ENCODE measurements at places on chromosomes 16 and 17.

GRCh38 chr16:4576008-4576407, 19.9 kb downstream of the C16orf96 start:
- no peak for DNase-seq

GRCh38 chr17:67281053-67281452, 36.1 kb upstream of the HELZ start:
- no peak for DNase-seq

DNA sequence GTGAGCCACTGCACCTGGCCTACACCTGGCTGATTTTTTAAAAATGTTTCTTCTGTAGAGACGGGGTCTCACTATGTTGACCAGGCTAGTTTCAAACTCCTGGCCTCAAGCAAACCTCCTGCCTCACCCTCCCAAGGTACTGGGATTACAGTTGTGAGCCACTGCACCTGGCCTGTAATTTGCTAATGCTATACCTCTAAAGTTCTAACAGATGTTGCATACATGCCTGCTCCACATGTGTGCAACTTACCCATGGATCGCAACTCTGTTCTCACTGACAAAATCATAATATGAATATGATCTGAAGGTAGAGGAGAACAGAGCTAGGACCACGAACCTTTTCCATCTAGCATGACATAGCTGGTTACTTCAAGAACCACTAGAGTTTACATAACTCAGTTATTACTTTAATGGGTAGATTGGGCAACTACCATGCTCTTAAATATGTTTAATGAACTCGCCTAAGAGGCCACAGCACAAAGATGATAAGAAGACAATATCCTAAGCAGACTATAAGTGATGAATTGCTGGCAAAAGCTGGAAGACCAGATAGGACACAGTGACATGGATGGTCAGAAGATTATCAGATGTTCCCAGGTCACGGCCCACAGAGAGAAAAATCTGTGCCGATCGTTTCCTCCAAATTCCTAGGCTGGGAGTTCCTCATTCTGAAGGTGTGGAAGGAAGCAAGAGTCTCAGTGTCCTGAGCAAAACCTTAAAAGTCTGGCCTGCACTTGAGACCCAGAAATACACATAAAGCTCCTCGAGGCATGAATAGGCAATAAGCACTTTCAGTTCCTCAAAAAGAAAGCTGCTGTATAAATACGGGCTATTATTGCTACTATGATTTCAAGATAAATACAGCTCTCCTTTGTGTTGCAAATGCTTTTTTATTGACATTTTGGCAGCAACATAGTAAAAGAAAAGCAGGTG, 53.6 kb upstream of the ICAM2 start:
- peak; percentile 61 for DNase-seq

DNA sequence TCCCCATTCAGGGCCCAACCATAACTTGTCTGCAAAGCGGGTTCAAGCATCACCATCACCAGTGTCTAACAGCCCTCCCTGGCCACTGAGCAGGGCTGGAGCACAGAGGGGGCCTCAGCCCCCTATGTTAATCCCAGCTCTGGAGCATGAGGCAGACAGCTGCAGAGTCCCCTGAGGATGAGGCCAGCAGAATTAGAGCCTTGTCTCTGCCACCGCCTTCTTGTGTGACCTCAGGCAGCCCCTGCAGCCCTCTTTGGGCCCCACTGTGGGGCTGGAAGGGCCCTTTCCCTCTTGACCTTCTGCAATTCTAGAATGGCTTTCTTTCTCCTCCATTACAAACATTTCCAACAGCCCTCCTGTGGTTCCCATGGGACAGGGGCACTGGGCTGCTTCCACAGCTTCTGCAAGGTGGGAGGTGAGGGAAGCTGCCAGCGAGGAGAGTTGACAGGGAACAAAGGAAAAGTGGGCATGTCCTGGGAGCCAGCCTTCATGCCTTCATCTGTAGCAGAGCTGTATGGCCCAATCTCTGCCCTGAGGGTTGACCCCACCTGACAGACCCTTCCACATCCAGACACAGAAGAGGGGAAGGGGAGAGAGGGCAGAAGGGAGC, 65.7 kb downstream of the TMEM132E start:
- DNase-seq, result no peak

DNA sequence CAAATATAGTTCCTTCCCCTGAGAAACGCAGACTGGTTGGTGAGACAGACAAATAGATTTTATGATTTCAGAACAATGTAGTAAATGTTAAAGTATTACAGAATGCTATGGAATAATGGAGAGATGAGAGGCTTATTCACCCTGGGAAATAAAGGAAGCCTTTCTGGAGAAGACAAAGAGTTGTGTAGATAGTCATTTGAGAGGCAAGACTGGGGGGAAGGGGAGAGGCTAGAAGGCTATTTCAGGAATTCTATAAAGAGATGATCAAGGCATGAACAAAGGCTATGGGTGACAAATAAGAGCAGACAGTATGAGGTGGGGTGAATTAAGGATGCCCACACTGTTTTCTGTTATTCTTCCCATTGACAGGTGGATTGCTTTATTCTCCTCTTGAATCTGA, 211.4 kb downstream of the GRIN2A start:
- no peak for DNase-seq

- DNase-seq, result no peak
Observed at GRCh38 chr16:31085411-31085810, 3.3 kb downstream of the PRSS53 start.

GRCh38 chr16:80739523-80739922, 64.9 kb downstream of the CDYL2 start:
- DNase-seq, result no peak

DNA sequence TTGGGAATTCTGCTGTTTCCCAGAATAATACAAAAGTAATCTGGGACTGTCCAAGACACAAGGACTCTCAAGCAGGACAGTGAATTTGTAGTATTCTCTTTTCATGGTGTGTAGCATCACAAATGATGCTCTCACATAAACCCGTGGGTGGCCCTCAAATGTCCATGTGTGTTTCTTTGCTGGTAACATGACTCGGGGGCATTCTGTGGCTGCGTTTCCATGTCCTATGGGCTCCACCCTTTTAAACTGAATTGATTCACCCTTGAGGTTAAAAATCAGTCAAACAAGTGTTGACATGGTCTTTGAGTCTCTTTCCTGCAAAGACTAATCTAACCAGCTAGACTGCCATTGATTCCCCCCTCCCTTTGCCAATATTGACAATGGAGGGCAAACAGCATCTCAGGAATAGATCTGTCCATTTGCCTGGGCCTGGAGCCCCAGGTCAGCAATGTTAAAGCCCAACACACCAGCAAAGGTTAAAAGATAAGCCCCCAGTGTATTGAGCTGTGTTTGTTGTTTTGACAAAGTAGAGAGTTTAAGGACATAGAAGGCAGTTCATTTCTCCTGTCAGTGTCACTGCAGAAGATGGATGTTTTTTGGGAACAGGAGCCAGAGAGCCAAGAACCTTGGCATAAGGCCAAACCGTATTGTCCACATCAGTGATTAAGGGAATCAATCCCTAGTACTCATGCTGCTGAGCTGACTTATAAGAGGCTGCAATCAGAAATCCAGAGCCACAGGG, 117.1 kb upstream of the COX10 start:
- no peak for DNase-seq

- DNase-seq, result peak; percentile 91
Observed at GRCh38 chr16:2969545-2970521, 685 bp downstream of the PAQR4 start.

DNA sequence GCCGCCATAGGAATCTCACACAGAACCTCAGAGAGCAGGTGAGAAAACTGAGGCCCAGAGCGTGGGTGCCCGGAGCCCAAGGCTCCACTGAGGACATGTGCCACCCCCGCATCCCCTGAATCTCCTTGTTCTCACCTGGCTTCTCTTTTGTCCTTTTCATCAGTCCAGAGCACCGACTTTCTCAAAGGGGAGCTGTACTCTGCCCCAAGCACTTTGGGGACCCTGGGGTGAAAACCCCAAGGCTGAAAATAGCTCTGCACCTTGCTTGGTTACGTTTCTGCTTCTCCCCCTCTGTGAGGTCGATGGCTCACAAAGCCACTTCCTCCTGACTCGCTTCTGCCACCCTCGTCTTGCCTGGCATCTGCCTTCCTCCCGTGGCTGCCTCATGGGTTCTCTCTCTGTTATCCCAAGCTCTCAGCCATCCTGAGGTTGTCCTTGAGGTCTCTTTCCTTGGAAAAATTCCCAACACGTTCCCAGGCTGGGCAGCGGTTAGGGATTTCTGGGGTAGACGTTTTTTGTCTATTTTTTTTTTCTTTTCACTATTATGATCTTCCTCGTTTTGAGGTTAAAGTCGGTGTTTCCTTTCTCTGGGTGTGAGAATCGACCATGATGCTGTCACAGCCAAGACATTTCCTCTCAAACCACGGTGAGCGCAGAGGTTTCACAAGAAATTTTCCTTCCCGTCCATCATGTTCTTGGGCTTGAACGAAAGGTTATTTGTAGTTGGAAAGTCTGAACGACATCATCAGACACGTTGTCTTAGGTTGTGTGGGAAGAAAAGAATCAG, 37.2 kb downstream of the IRF8 start:
- peak; percentile 20 for DNase-seq

GRCh38 chr16:51337662-51338061, 186.6 kb upstream of the SALL1 start:
- no peak for DNase-seq

DNA sequence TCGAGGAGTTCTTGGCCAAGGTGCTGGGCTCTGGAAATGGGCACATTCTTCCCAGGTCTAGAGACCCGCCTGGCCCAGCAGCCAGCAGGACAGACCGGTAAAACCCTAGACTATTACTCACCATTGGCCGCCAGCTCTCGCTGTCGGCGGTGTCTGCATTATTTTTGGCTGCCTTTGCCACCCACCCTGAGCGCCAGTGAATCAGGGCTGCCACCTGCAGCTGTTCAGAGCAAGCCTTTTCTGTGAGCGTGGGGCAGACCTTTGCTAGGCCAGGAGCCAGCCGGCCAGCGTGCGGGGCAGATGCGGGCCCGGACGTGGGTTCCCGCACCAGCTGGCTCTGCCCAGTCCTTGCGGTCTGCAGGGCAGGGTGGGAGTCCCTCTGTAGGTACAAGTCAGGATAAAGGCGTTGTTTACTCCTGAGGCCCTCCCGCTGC, 15.8 kb upstream of the CLEC18A start:
- DNase-seq, result no peak

DNA sequence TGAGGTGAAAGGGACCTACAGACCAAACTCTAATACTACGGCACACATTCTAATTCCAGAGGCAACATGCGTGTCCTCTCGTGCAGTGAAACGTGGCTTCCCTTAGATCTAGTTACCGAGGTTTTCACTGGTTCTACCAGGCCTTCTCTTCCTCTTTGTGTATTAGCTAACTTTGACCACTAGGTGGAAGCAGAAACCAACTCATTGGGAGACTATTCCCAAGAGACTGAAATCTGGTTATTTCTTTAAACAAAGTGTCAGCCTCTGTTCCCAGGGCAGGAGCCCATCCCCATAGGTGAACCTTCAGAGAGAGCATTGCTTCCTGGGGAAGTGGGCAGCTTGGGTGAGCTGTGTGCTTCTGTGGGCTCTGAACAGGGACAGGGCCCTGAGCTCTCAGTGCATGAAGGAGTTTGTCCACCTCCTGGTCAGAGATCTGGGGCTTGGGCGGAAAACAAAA, 19.7 kb upstream of the RCVRN start:
- peak; percentile 85 for DNase-seq

DNA sequence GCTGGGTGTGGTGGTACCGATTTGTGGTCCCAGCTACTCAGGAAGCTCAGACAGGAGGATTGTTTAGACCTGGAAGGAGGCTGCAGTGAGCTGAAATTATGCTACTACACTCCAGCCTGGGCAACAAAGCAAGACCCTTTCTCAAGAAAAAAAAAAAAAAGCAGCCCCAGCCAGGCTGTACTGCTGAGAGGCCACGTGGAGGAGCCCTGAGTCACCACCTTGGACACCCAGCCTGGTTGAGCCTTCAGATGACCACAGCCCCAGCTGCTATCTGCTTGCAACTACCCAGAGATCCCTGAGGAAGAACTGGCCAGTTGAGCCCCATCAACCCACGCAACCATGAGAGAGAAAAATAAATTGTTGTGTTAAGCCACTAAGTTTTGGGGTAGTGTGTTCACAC, 23.6 kb upstream of the GPRC5C start:
- no peak for DNase-seq

DNA sequence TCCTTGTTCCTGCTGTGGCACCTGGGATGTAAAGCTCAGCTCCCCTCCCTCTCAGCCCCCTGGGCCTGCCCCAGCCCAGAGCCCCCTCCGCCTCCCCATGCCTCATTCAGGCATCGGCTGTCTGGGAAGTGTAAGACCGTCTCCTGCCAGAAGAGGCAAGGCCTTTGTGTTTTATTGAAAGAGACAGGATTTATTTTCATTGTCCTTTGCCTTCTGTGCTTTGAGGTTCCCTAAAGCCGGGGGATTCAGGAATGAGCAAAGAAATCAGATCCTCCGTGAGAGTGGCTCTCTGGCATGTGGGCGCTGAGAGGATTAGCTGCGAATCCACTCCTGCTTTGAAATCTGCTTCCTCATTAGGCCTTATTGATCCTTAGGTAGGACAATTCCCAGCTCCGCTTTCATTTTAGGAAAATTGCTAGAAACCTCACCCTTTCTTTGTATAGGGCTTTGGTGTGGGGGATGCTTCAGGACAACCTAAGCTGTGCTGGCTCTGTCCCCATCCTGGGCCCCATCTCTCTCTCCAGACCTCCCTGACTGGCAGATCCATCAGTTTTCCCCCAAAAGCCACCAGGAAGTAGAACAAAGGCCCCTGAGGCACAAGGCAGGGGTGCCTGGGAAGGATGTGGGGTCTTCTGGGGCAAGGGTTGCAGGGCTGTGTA, 211.5 kb upstream of the TNRC6C start:
- no peak for DNase-seq

DNA sequence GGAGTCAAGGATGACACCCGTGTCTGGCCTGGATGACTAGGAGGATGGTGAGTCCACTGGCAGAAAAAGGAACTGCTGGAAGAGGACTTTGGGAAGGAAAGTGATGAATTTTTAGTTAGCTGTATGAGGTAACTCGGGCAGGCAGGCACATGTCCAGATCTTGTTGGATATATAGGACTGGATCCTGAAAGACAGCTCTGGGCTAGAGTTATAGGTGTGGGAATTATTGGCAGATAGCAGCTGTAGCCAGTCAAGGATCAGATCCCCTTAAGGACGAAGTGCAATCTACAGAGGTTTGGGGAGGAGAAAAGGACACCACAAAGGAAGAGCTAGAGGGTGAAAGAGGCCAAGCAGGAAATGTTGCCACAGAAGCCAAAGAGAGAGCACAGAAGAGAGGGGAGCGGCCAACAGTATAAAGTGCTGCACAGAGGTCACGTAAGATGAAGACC, 10.1 kb downstream of the CYB5D1 start:
- DNase-seq, result peak; percentile 60

Data from hematopoietic multipotent progenitor cell treated with erythropoietin and hydrocortisone succinate and interleukin-3 and kit ligand, for 6 days (in vitro differentiated cells).